ENCODE measurements at places on chromosomes 1 and 21.
A peak's percentile ranks its signal among the peaks of the same experiment; 100 is the strongest.

DNA sequence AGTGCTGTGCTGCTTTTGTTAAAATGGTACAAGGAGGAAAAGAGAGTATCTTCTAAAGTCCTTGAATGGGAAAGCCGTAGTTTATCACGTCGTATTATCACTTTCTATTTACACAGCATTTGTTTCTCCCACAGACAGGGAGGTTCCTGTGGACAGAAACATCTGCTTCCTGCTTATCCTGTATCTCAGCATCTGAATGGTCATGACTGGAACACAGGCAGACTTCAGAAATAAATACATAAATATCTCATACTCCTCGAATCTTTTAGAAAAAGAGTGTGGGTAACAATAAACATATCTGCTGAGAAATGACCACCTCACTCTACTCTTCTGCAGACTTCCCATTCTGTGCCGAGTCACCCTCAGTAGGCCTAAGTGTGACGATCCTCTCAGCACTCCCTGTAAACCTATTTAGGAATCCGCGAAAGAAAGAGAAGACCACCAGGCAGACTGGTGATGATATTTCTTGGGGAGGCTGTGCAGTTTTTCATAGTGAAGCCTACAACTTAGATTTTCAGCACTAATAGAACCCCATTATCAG, 393.5 kb downstream of the SMYD3 start:
- DNase-seq, result no peak

DNA sequence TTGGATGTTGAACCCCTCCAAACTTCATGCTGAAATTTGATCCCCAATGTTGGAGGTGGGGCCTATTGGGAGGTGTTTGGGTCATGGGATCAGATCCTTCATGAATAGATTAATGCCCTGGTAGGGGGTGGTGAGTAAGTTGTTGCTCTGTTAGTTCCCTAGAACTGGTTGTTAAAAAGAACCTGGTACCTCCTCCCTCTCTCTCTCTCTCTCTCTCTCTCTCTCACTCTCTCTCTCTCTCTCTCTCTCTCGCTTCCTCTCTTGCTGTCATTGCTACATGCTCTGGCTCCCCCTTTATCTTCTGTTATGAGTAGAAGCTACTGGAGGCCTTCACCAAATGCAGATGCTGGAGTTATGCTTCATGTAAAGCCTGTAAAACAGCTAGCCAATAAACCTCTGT, 498.2 kb upstream of the NR5A2 start:
- DNase-seq, result no peak

GRCh38 chr1:198238121-198238520, 81.3 kb downstream of the NEK7 start:
- DNase-seq, result no peak

GRCh38 chr1:195804547-195804946, 803.7 kb downstream of the KCNT2 start:
- DNase-seq, result no peak

DNA sequence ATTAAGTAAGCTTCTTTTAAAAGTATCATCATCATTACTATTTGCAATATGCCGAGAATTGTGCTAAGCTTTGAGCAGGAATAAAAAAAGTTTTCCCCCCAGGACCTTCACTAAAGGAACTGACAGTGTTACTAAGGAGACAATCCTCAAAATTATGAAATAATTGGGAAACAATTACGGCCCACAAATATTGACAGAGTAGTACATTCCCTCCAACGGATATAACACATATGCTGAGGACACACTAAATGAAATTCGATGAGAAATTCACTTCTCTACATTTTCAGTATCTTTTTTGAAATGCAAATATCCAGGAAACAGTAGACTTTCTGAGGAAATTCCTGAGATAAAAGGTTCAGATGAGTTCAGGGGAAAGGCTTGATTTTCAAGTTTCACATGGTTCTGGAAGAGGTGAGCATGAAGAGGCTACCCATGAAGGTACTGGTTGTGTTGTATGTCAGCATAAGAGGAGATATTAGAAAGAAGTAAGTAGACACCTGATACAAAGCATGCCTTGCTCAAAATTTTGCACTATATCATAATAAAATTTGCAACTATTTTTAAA, 171.2 kb upstream of the NR5A2 start:
- no peak for DNase-seq

DNA sequence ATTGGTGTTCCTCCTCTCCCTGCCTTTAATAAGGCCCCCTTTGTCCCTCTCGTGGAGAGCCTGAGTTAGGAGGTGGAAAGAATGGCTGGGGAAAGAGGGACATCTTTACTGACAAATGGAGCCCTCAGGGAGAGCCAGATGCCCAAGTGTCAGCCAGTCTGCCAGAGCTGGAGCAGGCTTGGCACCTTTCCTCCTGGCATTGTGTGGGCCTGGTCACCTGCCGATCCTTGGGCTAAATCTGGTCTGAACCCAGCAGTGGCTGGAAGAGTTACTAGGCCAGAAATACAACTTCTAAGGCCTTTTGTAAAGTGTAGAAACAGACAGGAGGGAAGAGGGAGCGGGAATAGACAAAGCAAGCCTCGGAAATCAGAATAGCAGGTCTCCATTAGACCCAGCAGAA, 24.9 kb downstream of the VANGL1 start:
- DNase-seq, result no peak

- no peak for DNase-seq
Measured at GRCh38 chr1:208324005-208324404, 79.8 kb upstream of the PLXNA2 start.

DNA sequence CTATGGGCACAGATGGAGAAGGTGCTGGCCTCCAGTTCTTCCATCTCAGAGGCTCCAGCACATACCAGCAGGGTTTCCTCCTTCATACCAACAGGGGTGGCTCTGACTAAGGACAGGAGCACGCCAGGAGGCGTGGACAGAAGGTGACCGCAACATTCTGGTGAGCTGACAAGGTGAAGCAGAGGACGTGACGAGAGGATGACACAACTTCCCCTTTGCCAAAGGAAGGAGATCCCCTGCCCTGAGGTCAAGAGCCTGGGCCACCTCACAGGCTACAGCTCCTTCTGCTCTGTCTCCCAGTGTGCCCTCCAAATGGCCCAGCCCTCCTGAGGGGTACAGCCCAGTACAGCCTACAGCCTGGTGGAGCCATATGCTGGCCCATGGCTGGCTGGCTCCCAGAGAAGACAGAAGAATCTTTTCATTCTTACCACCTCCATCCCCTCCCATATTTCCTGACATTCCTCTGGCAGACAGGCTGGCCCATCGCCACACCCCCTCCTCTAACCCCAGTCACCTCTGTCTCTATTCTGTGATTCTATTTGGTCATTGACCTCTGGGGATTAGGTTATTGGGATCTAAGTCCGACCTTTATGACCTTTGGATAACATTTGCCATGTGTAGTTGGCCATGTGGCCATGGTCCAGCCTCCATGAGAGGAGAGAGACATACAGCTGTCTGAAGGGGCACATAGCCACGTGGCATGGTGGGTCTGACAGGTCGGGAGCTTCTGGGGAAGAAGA, 5.1 kb upstream of the LAMB3 start:
- peak; percentile 12 for DNase-seq

DNA sequence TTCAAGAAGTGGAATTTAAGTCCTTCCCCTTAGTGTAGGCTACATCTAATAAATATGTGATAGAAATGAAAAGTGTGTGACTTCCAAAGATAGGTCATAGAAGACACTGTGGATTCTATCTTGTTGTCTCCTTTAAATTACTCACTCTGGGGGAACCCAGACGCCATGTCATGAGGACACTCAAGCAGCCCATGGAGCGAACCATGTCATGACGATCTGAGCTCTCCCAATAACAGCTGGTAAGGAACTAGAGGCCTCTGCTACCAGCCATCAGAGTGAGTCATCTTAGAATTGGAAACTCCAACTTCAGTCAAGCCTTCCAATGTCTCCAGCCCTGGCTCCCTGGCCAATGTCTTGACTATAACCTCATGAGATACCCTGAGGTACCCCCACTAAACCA, 6.3 kb downstream of the COA7 start:
- no peak for DNase-seq

DNA sequence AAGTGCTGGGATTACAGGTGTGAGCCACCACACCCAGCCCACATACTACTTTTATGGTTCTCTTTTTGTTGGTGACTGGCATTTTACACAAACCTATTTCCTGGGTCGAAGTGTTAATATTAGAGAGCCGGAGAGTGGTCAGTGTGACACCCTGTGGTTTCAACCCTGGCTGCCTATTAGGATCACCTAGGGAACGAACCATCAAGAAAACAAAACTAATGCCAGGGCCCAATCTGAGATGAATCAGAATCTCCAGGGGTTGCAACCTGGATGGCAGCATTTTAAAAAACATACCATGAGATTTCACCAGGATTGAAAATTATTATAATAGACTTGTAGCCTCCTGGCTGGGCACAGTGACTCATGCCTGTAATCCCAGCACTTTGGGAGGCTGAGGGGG, 6.1 kb downstream of the MRPS21 start:
- DNase-seq, result no peak

GRCh38 chr21:35381743-35382310, 332.7 kb upstream of the RUNX1 start:
- no peak for DNase-seq

- DNase-seq, result peak; percentile 45
Measured at GRCh38 chr1:180231506-180231921, 1.4 kb downstream of the LHX4 start.

GRCh38 chr1:200133123-200133522, 105.6 kb downstream of the NR5A2 start:
- DNase-seq, result no peak

DNA sequence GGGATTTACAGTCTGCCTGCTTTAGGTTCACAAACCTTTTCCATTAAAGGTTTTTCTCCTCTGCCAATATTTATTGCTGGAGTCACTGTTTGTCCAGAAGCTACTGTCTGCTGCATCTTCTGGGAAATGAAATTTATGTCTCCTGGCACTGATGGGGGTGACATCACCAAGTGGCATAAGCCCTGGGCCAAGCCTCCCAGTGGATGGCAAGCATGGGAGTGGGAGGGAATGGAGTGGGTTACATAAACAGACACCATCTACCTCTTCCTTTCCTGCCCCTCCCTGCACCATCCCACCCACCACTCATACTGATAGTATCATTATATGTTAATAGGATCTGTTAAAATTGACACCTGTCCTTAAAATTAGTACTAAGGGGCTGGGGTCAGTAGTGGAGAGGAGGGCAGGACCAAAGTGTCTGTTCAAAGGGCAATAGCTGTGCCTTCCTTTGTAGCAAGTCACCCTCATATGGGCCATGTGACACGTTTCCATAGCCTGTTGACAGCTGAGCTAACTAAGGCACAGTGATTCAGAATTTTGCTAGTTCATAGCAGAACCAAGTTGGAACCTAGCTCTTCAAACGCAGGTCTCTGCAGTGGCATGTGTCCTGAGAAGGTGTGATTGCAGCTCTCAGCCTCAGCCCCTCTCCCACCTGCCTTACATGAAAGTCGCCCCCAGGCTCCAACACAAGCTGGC, 71.0 kb downstream of the MAB21L3 start:
- DNase-seq, result no peak

DNA sequence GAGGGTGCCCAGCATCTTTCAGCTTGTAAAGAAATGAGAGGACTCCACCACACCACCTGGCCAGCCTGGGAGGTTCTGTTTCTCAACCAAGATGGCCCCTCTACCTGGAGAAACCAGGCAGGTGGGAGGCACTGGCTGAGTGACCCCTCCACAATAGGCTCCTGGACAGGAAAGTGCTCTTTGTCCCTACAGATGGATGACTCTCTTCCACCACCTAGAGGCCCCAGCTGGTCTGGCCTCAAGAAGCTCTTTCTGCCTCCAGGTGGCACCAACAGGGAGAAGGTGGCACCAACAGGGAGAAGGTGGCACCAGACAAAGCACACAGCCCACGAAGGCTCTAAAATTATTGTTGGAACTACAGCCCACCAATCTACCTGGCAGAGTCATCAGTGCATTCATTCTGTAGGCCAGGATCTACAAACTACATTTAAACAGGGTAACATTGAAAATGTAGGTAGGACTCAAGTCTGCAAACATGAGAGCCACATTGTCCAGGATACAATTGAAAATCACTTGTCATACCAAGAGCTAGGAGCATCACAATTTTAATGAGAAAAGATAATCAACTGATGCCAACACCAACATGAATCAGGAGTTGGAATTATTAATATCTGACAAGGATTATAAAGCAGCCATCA, 14.4 kb downstream of the TMPRSS3 start:
- DNase-seq, result peak; percentile 53

- DNase-seq, result no peak
Measured at GRCh38 chr1:66399888-66400529, 133.9 kb upstream of the SGIP1 start.

- no peak for DNase-seq
Measured at GRCh38 chr1:207993477-207994445, 82.8 kb upstream of the CD34 start.

GRCh38 chr21:46113497-46114176, 15.7 kb downstream of the COL6A2 start:
- DNase-seq, result peak; percentile 0

- no peak for DNase-seq
Measured at GRCh38 chr1:115620453-115620852, 21.3 kb upstream of the VANGL1 start.

DNA sequence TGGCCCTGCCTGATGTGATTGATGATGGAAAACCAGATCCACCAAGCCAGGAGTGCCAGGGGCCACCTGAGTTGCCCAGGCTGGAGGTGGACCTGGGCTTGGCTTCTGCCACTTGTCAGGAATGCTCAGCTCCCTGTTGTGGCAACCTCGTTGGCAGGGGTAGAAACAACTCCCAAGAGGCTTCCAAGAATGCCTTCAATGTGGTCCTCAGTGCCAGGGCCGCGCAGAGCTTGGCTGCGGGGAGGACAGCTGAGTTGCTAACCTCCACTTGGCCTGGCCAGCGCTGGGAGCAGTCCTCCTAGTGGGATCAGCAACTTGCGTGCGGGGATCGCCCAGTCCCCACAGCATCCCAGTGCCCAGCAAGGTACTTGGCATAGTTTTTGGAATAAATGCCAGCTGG, 9.0 kb downstream of the MYOM3 start:
- no peak for DNase-seq

DNA sequence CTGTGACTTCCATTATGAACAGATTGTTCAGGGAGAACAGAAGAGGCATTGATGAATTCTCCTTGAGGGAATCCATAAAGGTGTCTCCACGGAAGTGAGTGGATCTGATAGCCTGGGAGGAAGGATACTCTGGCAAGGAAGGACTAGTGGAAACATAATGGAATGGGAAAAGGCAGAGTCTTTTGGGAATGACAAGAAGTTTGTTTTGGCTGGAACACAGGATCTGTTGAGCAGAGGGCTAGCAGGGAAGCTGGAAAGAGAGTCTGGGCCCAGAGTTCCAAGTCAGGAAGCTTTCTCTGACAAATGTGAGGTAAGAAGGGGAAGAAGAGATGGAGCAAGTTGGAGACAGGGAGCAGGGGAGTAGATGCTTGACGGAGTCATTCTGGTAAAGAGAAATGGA, 8.1 kb downstream of the ADAMTS5 start:
- no peak for DNase-seq
